ENCODE measurements at places on chromosomes 6 and 20.

GRCh38 chr6:80438772-80439171, 332.3 kb downstream of the BCKDHB start:
- peak; percentile 78 for DNase-seq

DNA sequence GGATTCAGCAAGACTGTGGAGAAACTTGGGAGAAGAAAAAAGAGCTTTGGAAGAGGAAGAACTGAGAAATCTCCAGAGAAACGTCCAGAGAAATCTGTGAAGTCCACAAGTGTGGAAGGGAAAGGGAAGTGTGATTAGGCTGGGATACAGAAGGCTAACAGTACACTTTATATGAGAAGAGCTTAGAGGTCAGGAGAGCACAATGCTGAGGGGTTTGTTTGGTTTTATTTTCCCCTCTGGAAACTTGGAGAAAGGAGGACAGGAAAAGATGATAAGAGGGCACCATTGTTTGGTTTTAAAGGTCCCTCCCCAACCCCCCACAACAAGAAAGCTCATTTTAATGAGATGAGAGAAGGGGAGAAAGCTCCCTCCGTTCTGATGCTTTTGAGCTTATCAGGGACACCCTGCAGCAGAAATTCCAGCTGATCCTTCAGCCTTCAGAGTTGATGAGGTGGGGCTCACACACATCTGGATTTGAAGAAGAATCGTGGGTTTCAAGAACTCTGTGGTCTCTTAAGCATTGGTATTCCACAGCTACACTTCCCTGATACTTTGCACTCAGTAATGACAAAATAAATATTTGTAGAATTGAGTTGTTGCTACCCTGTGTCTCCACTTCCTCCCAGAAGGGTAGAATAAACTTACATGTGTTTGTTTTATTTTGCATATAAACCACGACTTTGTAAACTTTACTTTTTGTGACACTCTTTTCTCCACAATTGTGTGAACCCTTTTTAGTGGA, 1.9 kb downstream of the NT5E start:
- DNase-seq: peak; percentile 29

- DNase-seq: peak; percentile 72
Measured at GRCh38 chr6:116385459-116385802, 14.7 kb downstream of the DSE start.

GRCh38 chr6:37965964-37966676, 146.6 kb downstream of the ZFAND3 start:
- DNase-seq: peak; percentile 76

DNA sequence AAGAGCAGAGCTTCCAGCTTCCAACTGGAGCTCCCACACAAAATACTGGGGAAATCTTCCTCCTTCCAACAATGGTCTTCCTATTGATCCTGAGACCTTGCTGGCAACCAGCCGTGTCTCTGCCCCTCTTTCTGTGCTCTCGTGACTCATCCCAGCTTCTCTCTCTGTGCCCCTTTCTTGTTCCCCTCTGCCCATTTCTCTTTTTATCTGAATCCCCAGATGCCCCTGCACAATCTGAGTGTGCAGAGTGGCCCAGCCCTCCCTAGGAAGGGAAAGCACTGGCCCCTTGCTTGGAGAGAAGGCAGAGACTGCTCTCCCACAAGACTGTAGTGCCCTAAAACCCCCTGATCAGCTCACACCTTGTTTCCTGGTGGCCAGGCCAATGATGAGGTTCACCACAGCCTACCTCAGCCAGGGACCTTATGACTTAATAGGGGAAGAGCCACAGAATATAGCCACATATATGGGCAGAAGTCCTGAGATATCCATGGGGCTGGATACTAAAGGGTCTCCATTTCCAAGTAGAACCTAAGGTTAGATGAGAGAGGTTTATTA, 23.1 kb upstream of the MAS1L start:
- DNase-seq: no peak

- no peak for DNase-seq
Measured at GRCh38 chr6:75267461-75267860, 17.1 kb downstream of the TMEM30A start.

- no peak for DNase-seq
Measured at GRCh38 chr20:19025430-19026120, 186.9 kb upstream of the SLC24A3 start.

All from RPMI7951 (cell line).